ENCODE measurements at places on chromosomes 11 and 22.

GRCh38 chr11:20980736-20981135 is 311.4 kb downstream of the NELL1 start:
- DNase-seq, result no peak

DNA sequence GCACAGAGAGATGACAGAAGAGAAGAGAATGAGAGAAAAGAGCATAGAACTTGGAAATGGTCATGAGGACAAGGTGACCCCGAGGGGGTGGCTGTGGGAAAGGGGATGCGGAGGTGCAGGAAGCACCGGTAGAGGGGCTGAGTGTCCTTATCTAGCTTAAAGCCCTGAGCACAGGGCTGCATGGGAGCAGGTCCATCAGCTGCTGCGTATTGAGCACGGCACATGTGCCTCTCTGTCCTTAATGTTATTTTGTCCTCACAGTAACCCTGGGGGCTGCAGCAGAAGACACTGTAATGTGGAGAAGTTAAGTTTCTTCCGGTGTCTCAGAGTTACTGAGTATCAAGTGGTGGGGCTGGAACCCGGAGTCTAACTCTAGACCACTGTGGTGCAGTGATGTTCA is 94.4 kb upstream of the OR4B1 start:
- DNase-seq, result no peak

GRCh38 chr11:82823647-82824619 is 76.3 kb downstream of the PRCP start:
- DNase-seq, result no peak

DNA sequence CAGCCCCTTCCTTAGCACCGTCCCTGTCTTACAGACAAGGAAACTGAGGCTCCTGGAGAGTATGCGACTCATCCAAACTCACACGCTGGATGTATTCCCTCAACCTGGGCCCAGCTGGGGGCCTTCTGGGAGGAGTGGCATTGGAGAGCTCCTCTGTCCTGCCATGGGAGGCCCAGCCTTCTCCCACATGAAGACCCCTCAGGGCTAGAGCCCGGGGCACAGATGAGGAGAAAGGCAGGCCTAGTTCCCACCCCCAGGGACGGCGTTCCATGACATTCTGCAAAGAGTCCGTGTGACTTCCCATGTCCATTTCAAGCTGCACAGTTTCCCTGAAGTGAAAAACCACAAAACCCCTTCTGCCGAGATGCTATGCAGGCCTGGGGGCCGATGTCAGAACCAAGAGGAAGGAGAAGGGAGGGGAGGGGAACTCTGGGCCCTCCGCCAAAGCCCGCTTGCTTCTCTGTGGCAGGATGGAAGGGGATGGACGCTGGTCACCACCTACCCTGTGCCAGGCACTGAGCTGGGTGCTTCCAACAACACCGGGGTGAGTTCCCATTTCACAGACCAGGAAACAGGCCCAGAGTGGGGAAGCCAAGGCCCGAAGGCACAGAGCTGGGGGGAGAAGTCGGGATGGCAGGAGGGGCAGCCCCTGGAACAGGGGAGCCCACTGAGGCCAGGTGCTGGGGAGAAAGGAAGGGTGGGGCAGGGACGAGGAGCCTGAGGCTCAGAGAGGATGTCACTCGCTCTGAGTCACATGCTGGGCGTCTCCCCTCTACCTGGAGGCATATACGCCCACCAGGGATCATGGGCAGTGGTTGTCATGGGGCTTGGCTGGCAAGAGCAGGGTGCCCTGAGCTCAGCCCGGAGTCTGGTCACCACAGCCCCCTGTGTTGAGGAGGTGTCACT is 15.7 kb downstream of the RAC2 start:
- DNase-seq, result no peak

GRCh38 chr22:26524870-26525269 is 12.6 kb upstream of the TFIP11 start:
- no peak for DNase-seq

GRCh38 chr11:121368364-121369240 is 76.0 kb downstream of the SC5D start:
- no peak for DNase-seq

GRCh38 chr22:38955250-38955905 is 2.0 kb upstream of the APOBEC3A start:
- DNase-seq, result no peak

GRCh38 chr11:96664110-96664509 is 274.3 kb downstream of the JRKL start:
- no peak for DNase-seq

GRCh38 chr22:47278655-47279054 is 516.2 kb downstream of the TBC1D22A start:
- no peak for DNase-seq

GRCh38 chr22:19880786-19881569 is 26.3 kb upstream of the GNB1L start:
- no peak for DNase-seq

DNA sequence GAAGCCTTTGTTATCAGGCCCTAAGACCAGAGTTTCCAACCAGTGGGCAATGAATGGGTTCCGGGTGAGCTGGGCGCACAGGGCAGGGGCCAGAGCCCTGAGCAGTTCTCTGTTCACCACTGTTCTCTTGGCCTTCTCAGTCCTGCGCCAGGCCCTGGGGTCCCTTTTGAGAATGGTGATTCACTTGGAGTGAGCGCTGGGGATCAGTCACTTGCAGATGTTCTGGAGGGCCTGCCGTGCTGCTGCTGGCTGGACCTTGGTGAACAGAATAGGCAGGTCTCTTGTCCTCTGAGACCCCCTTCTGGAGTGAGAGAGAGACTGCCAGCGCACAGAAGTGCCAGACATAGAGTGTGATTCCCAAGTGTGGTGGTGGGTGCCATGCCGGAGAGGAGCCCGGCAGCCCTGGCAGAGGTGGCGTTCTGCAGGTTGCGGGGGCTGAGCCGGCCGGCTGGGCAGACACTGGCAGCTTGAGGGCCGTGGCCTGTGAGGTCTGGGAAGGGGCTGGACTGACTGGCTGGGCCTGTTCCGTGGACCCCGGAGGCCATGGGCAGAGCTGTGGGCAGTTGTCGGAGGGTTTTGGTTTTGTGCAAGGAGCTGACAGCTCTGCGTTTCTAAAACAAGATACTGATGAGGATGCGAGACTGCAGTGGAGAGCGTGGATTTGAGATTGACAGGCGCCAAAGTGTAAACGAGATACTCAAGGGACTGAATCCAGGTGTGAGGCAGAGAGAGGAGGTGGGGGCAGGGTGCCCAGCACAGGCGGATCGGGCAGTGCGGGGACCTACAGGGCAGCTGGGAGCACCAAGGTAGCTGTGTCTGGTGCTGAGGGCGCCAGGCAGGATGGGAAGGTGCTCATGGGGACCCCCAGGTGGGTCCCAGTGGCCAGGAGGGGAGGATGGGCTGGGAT is 12.3 kb downstream of the TPCN2 start:
- DNase-seq, result no peak

GRCh38 chr22:39021552-39022250 is 774 bp downstream of the APOBEC3D start:
- no peak for DNase-seq

- DNase-seq, result no peak
Measured at GRCh38 chr22:38850941-38851849, 7.4 kb upstream of the NPTXR start.

DNA sequence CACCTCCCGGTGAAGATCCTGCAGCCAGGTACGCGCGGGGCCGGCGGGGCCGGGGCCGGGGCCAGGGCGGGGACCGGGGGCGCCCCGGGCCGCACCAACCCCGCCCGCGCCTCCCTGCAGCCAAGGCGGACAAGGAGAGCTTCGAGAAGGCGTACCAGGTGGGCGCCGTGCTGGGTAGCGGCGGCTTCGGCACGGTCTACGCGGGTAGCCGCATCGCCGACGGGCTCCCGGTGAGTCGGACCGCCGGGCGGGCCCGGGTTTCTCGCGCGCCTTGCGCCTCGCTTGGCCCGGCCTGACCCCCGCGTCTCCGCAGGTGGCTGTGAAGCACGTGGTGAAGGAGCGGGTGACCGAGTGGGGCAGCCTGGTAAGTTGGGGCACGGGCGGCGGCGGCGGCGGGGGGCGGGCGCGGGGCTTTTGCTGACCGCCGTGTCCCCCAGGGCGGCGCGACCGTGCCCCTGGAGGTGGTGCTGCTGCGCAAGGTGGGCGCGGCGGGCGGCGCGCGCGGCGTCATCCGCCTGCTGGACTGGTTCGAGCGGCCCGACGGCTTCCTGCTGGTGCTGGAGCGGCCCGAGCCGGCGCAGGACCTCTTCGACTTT is 531 bp downstream of the PIM3 start:
- DNase-seq, result peak; percentile 37

DNA sequence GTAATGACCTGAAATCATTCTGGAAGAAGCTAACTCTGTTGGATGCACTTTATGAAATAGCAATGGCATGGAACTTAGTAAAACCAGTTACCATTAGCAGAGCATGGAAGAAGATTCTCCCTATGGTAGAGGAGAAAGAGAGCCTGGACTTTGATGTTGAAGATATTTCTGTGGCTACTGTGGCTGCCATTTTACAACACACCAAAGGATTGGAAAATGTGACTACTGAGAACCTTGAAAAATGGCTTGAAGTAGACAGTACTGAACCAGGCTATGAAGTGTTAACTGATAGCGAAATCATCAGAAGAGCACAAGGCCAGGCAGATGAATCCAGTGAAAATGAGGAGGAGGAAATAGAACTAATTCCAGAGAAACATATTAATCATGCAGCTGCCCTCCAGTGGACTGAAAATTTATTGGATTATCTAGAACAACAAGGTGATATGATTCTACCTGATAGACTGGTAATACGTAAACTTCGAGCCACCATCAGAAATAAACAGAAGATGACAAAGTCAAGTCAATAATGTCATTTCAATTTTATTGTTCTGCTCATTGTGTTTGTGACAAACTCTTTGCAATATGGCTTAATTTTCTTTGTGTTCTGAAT is 2.0 kb downstream of the JRKL start:
- no peak for DNase-seq

DNA sequence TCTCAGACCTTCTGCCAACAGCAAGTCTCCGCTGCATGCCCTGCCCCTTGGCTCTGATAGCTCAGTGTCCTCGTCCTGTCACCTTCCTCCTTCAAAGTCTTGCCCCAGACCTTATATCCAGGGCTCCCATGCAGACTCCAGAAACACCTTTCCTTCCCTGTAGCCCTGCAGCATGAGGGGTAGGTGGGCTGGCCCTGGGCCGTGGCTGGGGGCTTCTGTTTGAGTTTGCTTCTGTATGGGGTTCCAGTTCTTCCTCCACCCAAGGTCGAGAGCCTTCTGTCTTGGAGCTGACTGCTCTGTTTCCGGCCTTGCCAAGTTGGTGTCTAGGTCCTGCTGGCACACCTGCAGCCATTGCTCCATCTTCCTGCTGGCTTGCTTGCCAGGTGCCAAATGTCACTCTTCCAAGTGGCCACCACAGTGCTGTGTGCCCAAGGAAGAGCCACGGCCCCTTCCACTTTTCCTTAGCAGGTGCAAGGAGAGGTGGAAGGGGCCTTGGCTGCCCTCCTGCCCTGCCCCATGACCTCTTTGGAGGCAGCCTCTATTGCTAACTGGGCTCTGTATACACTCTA is 74.8 kb upstream of the NECTIN1 start:
- no peak for DNase-seq

DNA sequence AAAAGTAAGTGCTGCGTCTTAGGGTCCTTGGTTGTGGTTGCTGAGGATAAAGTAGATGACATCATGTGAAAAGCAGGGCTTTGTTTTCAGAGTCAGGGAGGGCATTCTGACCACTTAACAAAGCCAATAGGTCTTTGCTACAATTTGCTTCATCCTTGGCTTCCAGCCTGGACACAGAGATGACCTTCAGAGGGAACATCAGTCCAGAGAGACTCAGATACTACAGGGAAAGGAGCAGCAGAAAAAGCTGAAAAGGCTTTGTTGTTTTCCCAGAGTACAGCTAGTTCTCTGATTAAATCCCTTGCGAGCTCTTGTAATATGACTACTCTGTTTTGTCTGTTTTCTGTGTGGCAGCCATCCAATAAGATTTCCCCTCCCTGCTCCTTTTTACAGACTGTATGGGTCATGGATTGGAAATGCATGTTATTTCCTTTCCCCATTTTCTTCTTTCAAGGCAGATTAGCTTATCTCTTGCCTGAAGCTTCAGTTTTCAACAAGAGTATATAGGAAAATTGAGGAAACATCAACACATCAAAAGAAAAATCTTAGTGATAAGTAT is 31.9 kb downstream of the ATG13 start:
- DNase-seq, result no peak

GRCh38 chr22:28829358-28830181 is 29.2 kb upstream of the XBP1 start:
- peak; percentile 74 for DNase-seq

DNA sequence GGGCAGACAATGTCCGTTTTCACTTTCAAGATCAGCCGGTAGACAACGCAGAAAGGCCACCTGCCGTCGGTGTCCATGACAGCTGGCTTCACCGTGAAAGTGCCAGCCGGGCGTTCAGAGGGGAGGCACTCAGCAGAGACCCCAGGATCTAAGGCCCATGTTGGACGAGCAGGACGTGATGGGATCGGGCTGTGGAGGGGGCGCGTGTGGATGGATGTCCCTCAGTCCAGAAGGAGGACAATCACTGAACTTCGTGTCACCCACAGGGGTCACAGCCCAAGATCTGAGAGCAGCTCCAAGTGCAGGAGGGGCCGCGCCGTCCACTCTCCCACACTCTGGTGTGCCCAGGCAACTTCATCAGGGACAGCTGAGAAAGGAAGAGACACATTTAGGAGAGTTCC is 164.4 kb downstream of the BRD1 start:
- no peak for DNase-seq

DNA sequence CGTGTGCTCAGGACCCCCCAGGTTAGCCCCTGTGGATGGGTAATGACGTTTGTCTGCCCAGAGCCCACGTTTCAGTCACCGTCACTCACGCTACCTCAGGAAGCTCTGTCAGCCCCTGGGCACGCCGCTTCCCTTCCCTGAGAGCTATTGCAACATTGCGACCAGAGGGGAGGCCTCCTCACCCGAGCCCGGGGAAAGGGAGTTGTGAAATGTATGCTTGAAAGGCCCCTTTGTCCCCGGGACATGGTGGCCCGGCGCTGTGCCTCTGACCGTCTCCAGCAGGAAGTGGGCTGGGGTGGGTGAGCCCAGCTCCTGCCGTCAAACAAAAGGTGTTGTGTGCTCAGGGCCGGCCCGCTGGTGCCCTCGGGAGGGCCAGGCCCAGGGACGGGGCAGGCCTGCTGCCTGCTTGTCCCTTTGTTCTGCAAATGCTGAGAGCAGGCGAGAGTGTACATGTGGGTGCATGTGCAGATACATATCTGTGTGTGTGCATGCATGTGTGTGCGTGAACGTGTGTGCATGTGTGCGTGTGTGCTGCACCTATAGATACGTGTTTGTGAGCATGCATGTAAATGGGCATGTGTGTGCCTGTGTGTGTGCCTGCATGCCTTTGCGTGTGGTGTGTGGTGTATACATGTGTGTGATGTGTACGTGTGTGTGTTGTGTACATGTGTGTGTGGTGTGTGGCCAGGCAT is 1125.0 kb downstream of the BRD1 start:
- DNase-seq, result no peak

- DNase-seq, result no peak
Measured at GRCh38 chr22:24578355-24579257, 14.3 kb downstream of the LRRC75B start.

DNA sequence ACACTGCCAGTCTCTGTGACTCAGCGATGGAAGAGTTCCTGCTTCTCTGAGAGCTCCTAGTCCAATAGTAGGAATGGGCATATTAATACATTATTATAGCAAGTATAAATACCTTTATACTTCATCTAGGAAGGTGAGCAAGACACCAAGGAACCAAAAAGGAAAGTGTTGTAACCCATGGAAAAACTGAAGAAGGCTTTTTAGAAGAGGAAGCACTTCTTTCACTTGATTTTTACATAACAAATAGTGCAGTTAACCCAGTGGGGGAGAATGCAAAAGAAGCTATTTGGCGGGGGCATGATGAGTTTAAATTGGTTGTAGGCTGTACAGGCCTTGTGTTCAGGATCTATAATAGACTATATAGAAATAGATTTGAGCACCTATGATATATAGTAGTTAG is 31.2 kb upstream of the C11orf87 start:
- no peak for DNase-seq

All from effector memory CD8-positive, alpha-beta T cell (primary cell).